Body of pancreas (tissue), 4 donors: ENCODE measurements at places on chromosomes 11 and 22.

DNA sequence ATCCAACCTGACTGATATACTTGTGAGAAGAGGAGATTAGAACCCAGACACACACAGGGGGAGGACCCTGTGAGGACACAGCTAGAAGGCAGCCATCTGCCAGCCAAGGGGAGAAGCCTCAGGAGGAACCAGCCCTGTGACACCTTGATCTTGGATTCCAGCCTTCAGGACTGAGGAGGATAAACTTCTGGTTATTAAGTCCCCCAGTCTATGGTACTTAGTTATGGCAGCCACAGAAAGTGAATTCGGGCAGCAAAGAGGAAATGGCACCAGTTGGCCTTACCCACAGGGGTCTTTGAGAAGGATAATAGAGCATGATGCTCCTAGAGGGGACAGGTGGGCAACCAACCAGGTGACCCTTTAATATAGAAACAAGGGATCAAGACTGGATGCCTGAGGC is 49.4 kb downstream of the ASCL2 start:
- DNase-seq = no peak

- no peak for DNase-seq
These were observed 92.3 kb upstream of the TEAD1 start for GRCh38 chr11:12581923-12582322.

- DNase-seq = no peak
These were observed 10.0 kb upstream of the OR5M1 start for GRCh38 chr11:56624661-56625110.

- no peak for DNase-seq
These were observed 72.9 kb upstream of the GNAZ start for GRCh38 chr22:22997262-22997898.

DNA sequence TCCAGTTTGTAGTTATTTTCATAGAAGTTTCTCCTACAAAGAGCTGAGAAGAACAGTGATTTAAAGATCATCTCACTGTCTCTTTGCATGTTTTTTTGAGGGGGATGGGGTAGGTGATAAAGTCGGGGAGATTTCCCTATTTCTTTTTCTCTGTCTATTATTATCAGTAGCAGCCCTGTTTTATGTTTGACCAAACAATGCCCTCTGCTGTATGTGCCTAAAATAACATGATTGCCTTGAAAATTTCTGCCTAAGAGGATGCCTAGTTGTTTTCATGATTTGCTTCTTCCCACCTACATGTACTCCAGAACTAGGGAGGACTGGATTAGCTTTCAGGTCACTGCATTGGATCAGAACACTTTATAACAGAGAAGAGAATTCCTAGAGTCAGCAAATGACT is 1330.2 kb downstream of the LRRC4C start:
- no peak for DNase-seq

DNA sequence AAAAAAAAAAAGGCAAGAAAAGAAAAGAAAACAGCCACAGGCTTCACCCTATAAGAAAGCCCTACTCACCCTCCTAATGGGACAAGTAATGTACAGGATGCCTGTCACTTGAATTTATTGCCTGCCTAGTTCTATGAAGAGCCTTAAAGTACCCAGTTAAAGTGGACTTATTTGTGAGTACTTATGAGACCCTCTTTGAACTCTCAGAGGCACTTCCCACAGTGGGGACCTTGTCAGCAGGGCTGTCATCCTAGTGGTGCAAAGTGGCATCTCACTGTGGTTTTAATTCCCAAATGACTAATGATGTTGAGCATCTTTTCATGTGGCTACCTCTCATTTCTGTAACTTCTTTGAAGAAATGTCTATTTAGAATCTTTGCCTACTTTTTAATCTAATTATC is 41.8 kb upstream of the BARX2 start:
- DNase-seq = no peak

GRCh38 chr22:40210818-40211217 is 33.1 kb downstream of the TNRC6B start:
- DNase-seq = no peak

DNA sequence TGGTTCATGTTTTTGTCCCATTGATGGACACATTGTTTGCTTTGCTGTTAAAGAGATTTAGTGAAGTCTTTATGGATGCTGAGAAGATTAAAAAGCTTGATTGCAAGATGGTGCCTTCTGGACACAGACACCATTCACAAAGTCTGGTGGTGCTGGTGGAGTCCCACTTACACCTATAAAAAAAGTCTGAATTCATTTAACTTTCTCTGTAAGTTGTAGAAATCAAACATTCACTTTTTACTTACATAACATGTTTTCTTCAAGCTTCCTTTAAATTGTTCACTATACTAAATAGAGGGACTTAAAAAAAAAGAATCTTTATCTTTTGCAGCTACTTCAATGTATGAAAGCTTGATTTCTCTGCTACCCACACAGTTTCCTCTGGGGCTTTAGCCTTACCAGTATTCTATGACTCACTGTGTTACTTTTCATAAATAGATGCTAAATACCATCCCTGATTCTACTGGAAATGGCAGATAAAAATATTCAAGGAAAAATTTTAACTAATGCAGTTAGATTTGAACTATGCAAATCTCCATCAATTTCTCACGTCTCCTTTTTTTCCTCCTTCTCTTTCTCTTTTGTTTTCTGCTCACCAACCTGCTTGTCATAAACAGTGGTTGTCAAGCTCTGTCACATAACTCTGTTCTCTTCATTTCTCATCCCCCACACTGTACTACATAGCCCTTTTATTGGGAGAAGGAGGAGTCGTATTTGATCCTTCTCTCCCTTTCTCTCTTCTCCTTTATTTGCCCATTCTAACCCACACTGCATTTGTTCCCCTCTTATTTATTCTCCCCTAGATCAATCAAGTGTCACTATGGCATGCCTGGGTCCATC is 89.7 kb downstream of the FAM76B start:
- DNase-seq = no peak

DNA sequence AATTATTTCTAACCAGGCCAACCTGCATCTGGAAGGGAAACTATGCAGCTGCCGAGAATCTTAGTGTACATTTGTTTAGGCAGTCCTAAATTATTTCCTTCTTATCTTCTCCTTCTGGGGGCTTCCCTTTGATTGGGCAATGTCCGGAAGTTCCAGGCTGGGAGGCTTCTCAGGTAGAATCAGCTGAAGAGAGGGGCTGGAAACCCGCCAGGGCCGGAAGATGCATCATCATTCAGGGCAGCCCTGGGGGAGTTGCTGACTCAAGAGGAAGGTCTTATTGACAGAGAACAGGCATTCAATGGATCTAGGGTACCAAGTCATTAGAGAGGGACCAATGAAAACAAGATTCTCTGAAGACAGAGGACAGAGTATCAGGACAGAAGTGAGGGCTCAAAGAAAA is 150.7 kb downstream of the BLID start:
- DNase-seq = no peak

DNA sequence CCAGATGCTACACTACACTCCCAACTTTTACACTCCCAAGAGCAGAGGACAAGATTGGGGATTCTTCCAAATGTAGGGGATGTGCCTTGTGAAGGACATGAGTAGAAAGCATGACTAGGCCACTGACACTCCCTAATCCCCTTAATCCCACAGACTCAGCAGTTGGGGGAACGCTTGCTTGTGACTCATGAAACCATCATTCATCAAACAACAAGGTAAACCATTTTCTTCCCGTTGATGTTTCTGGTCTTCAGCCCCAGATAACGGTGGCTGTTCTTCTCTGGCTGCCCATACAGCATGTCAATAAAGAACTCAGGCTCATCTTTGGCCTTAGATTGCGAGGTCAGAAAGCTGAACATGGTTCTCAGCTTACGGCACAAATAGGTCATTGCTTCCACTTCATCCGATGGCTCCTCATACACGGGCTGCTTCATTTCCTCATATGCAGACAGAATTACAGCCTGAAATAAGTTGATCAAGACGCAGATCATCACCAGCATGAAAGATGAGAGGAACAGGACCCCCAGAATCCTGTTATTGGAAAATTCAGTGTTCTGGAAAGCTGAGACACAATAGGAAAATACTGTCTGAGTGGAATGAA is 6.4 kb upstream of the CDPF1 start:
- DNase-seq = no peak

DNA sequence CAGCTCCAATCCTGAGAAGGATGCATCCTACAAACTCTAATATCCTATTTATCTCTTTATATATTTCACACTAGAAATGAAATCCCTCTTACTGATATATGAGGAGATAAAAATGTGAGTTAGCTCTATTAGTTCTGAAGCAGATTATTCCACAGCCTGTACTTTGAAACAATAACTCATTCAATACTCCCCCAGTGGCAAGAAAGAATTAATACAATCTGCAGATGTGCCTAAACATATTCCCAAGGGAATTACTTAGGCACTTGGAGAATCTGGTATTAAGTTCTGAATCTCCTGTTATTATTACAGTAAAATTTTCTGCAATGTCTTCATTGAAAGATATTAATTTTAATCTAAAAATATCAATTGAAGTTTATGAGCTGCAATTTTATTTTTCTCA is 59.4 kb downstream of the DDI1 start:
- DNase-seq = no peak

DNA sequence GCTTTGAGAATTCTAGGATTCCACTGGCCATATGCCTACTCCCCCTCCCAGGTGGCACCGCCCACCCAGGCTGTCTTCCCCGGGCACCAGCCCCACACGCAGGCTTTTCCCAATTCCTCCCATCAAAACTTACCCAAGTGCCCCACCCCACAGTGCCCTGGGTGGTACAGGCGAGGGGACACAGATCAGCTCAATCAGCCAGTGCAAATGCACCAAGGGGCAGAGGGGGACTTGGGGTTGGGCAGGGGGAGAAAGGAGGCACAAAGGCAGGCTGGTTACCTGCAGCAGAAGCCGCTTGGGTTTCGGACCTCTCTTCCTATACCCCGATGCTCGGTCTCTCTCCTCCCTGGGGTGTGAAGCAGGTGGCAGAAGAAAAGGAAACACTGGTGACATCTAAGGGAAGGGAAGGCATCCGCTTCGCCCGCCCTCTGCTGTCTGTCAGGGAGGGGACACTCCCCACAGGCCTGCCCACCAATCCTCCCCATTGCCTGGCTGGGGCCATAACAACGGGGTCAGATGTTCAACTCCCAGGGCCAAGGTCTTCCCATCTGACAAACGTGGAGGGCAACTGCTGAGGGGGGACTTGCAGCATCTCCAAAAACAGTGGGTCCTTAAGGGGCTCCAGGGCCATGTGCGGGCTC is 14.0 kb downstream of the CBX7 start:
- no peak for DNase-seq

DNA sequence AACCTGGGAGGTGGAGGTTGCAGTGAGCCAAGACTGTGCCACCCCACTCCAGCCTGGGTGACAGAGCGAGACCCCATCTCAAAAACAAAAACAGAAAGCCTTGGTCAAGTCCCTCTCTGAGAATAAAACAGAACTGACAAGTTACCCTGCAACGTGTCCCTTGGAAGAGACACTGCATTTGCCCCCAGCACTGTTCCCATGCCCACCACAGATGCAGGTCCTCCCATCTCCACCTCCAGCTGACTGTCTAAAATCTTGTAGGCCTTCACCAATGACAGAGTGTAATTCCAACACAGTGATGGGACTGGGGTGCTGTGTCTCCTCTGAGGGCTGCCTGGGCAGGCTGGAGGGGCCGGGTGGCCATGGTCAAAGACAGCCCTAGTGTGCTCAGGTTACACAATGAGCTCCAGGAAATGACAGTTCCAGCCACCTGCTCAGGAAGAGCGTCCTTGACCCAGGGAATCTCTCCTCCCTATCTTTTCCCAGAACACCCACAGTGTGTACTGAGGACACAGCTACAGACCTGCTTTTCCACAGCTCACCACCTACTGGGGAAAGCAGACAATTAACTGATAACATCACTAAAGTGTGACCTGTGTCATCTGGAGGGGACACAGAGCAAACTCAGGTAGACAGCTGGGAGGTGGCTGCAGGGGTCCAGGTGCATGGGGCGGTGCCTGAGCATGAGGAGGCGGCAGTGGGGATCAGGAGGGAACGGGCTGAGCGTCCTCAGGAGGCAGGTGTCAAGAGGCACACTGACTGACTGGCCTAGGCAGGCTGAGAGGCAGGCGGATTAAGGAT is 56.4 kb downstream of the ARFGAP3 start:
- DNase-seq = no peak

DNA sequence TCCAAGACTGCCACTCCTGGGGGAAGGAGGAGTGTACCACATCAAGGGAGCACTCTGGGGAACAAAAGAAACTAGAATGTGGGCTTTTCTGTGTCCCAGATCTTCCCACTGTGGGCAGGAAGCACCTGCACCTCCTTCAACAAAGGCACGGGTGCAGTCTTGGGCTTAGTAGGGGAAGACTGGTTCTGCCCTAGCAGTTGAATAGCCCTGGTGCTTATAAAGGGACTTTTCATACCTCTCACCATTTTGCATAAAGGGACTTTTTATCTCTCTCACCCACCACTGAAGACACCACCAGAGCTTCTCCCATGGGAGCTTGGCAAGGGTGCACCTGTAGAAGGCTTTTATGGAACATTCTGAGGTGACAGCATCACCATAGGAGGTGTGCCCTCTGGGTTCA is 65.8 kb upstream of the MS4A8 start:
- no peak for DNase-seq

DNA sequence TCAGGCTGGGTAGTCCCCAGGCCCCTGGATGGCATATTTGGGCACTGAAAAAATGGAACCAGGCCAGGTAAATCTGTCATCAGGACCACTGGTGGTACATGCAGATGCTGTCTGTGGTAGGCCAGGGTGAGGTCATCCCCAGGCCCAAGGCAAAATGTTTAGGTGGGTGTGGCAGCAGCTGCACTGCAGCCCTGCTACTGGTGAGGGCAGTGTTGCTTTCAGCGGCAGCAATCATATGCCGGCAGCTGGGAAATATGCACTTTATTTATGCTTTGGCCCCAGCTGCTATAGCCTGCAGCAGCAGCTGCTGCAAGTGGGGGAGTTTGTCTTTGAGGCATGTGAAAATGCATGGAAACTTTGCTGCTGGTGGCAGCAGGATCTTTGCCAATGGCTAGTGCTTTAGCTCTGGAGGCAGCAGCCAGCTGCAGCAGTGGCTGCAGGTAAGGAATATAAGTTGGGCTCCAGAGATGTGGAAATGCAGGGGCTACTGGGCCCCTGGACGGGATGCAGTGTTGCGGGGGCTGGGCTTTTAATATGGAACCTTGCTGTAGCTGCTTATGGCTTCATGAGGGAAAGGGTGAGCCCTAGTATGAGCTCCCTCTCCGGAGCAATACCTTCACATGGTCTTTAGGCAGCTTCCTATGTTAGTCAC is 365.7 kb upstream of the CADM1 start:
- DNase-seq = no peak
